Osteoblast (primary cell): ENCODE measurements at places on chromosomes 3 and 15. TPM values are rescaled to one million over a fixed set of nuclear protein-coding genes. Genes with fewer than 3 reads are reported as not detected.

LRRC31 gene
- not detected in 2 replicates for total RNA-seq

CHL1 gene
- 3.6 and 10.3 TPM in 2 replicates for total RNA-seq

KCTD6 gene
- 8.0 and 10.6 TPM in 2 replicates for total RNA-seq

MYZAP gene
- under 0.01 TPM in 1 of 2 replicates, not detected in the other for total RNA-seq

OSTN gene
- total RNA-seq, result under 0.01 TPM in 1 of 2 replicates, not detected in the other
